ENCODE measurements at places on chromosomes 6 and 20. TPM values are rescaled to one million over a fixed set of nuclear protein-coding genes. Genes with fewer than 3 reads are reported as not detected.
A peak's percentile ranks its signal among the peaks of the same experiment; 100 is the strongest.

Gene FAM83C
- total RNA-seq, result not detected

DNA sequence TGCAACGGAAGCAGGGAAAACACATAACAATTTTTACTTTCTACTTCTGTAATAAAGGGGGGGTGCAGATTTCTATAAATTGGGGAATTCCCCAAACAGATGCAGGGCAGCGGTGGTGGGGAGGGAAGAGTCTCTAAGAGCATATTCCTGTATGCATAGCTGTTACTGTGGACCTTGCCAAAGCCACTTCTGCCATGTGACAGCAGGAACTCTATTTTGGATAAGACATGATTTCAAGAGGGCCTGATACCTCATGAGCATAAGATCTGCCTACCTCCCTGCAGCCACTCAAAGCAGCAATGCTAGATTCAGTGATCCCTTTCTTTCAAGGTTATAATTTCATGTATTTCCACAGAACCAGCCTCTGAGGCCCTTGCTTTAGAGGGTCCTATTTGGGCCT, 86.2 kb upstream of the CNKSR3 start:
- no peak overlapping the region for H3K27ac ChIP-seq
- no peaks in the 10 kb centered on the region for H3K4me1 ChIP-seq
- no peaks in the 10 kb centered on the region for H3K36me3 ChIP-seq
- no peak overlapping the region for H3K4me3 ChIP-seq
- DNase-seq, result no peak
- no peaks in the 10 kb centered on the region for H3K27me3 ChIP-seq

GRCh38 chr6:81204731-81205130, 547.8 kb downstream of the TENT5A start:
- no peaks in the 10 kb centered on the region for H3K27me3 ChIP-seq
- H3K27ac ChIP-seq, result peak overlapping the region; percentile 21
- peak; percentile 53 for DNase-seq

DNA sequence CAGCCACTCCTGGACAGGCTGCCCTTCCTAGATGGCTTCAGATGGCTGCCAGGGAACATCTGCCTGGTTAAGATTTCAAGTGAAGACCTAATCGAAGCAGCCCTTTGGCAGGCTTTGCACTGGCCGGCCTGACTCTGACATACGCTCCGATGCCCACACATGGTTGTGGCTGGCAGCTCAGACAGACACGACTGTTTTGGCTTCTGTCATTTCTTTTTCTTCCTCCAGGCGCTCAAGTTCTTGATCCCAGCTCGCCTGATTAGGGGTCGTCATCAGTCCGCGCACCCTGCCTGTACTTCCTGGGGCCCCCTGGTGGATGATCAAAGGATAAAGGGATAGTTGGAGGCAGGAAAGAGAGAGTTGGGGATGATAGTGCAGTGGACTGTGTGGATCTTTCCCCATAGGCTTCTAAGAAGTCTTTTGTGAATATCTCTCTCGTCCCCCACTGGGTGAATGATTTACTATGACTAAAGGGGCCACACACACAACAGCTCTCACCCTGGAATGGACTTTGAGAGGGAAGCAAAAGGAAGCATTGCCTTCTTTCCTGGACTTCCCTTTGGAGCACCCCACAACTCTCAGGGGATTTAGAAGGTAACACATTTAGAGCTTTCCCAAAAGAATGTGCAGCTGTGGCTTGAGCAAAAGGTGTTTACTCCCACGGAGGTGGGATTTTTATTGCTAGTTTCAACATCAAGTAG, 21.4 kb upstream of the TRAM2 start:
- H3K27me3 ChIP-seq, result no peaks in the 10 kb centered on the region
- H3K4me1 ChIP-seq, result peaks cover 58% of the 10 kb centered on the region
- no peaks in the 10 kb centered on the region for H3K36me3 ChIP-seq
- peak overlapping the region; percentile 33 for H3K4me3 ChIP-seq
- peak; percentile 93 for DNase-seq
- H3K27ac ChIP-seq, result peak overlapping the region; percentile 96

- no peaks in the 10 kb centered on the region for H3K27me3 ChIP-seq
- H3K27ac ChIP-seq, result no peak overlapping the region
- H3K36me3 ChIP-seq, result no peaks in the 10 kb centered on the region
- H3K4me1 ChIP-seq, result peaks cover 42% of the 10 kb centered on the region
- no peak overlapping the region for H3K4me3 ChIP-seq
Measured at GRCh38 chr20:58627212-58628072, 23.6 kb upstream of the STX16 start.

All from GM23248 (cell line).